Myocyte (in vitro differentiated cells): ENCODE measurements at places on chromosomes 2 and 18. TPM values are rescaled to one million over a fixed set of nuclear protein-coding genes. Genes with fewer than 3 reads are reported as not detected.

The POMC gene
- total RNA-seq = not detected in 2 replicates

The NEU4 gene
- total RNA-seq = 3.2 and 30.5 TPM in 2 replicates

The C2orf80 gene
- not detected in 2 replicates for total RNA-seq

The CHST9 gene
- not detected in 2 replicates for total RNA-seq

The DYSF gene
- 114 and 149 TPM in 2 replicates for total RNA-seq

The CD8B2 gene
- not detected in 2 replicates for total RNA-seq

The SOS1 gene
- total RNA-seq = 22.4 and 23.7 TPM in 2 replicates

The RALB gene
- 34.2 and 34.5 TPM in 2 replicates for total RNA-seq

The SAG gene
- total RNA-seq = not detected in 2 replicates

The KCNE4 gene
- total RNA-seq = 27.1 and 27.9 TPM in 2 replicates

The AAK1 gene
- total RNA-seq = 28.3 and 39.0 TPM in 2 replicates

The NYAP2 gene
- total RNA-seq = 0.05 TPM in 1 of 2 replicates, not detected in the other

The LIMS4 gene
- 22.6 and 29.9 TPM in 2 replicates for total RNA-seq

The SLC35F6 gene
- total RNA-seq = 31.3 and 36.6 TPM in 2 replicates

The CYP27C1 gene
- 0.45 and 0.62 TPM in 2 replicates for total RNA-seq

The LOXL3 gene
- total RNA-seq = 3.4 and 5.7 TPM in 2 replicates

The TNFAIP6 gene
- 8.8 and 10.6 TPM in 2 replicates for total RNA-seq

The MGAT4A gene
- 0.16 and 2.0 TPM in 2 replicates for total RNA-seq

The RAB6C gene
- total RNA-seq = not detected in 2 replicates

The PRKAG3 gene
- total RNA-seq = 49.9 and 65.9 TPM in 2 replicates

The GTF3C2 gene
- 45.8 and 46.9 TPM in 2 replicates for total RNA-seq

The CPO gene
- not detected in 2 replicates for total RNA-seq

The NPPC gene
- total RNA-seq = 0.27 TPM in 1 of 2 replicates, not detected in the other

The PDCD1 gene
- total RNA-seq = 0.16 TPM in 1 of 2 replicates, not detected in the other

The CD226 gene
- total RNA-seq = 0.16 TPM in 2 replicates

The VWC2L gene
- total RNA-seq = not detected in 2 replicates

The TCF7L1 gene
- total RNA-seq = 0.53 and 0.78 TPM in 2 replicates

The NMUR1 gene
- total RNA-seq = not detected in 2 replicates

The IL1F10 gene
- not detected in 2 replicates for total RNA-seq

The LYG1 gene
- 1.3 TPM in 1 of 2 replicates, not detected in the other for total RNA-seq

The FAM124B gene
- total RNA-seq = 0.10 and 0.32 TPM in 2 replicates

The SCN2A gene
- 0.56 and 0.68 TPM in 2 replicates for total RNA-seq

The GAREM2 gene
- 0.86 and 1.2 TPM in 2 replicates for total RNA-seq

The STRN gene
- total RNA-seq = 18.3 and 25.1 TPM in 2 replicates

The CCBE1 gene
- 5.6 and 8.6 TPM in 2 replicates for total RNA-seq

The APLF gene
- total RNA-seq = 5.3 and 5.4 TPM in 2 replicates

The WDR33 gene
- 22.9 and 28.8 TPM in 2 replicates for total RNA-seq

The WNT6 gene
- 0.31 and 0.37 TPM in 2 replicates for total RNA-seq

The SCN9A gene
- total RNA-seq = 2.8 and 2.9 TPM in 2 replicates

The COPS8 gene
- 209 and 245 TPM in 2 replicates for total RNA-seq

The TXNDC2 gene
- 0.10 TPM in 1 of 2 replicates, not detected in the other for total RNA-seq

The DSG4 gene
- total RNA-seq = not detected in 2 replicates

The RAB17 gene
- 0.42 and 5.3 TPM in 2 replicates for total RNA-seq
